ENCODE measurements at places on chromosomes 3 and 15.

DNA sequence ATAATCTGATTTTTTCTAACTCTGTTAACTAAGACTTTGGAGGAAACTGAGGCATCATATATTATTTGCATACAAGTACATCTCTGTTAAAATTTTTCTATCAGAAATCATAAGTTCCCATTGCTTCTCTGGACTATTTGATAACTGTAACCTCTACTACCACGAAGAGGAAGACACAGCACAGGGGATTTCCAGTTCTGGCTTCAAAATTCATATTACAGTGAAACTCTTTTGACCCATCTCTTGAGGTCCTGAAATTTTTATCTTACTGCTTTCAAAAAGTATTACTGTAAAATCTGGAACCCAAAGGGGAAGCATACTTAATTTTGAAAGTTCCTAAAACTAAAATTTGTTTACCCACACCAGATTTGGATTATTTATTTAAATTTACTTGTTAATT lies 4.2 kb downstream of the PLSCR1 start:
- DNase-seq: no peak

- DNase-seq: no peak
Measured at GRCh38 chr3:56277236-56277635, 191.0 kb downstream of the ERC2 start.

DNA sequence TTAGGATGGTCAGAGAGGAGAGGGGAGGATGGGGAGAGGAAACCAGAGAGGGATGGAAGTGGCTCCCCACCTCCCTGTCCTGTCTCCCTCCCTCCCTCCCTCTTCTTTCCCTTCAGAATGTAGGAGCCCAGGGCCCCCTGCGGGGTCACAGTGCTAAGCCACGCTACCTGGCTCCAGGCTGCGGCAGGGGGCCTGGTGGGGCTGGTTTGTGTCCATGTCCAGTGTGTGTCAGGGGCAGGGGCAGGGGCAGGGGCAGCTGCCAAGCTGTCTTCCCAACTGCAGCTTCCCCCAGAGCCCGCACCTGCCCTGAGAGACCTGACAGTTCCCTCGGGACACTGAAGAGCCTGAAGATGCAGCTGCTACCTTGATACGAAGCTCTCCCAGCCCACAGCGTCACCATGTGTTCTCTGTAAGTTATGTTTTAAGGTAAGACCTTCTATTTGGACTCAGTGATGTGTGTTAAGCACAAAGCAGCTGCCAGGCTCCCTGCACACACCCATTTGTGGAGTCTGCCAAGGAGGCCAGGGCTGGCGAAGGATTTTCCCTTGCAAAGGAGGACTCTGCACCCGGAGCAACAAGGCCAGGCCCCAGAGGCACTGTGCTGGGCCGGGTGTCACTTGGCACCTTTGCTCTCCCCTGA lies 121.8 kb upstream of the SMAD3 start:
- DNase-seq: no peak

- no peak for DNase-seq
Measured at GRCh38 chr3:126917232-126917804, 65.6 kb upstream of the PLXNA1 start.

DNA sequence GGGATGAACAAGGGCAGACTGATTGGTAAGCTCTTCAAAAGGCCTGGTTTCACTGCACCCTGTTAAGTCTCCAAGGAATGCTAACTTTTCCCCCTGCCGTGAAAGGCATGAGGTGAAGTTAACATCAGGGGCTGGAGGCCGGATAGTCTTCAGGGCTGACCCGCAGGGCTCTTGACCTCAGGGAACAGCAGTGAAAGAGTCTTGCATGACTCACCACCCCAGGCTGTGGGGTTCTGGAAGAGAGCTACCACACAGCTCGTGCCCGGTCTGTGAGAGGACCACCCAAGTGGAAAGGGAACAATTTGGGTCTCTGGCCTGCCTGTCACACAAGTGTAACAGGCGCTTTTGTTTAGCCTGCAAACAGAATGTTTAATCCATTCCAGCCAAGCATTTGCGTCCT lies 504.9 kb downstream of the EDEM1 start:
- DNase-seq: no peak

GRCh38 chr3:12839156-12839946 lies 2.0 kb downstream of the RPL32 start:
- no peak for DNase-seq

- no peak for DNase-seq
Measured at GRCh38 chr3:128973988-128974564, 19.8 kb downstream of the CFAP92 start.

GRCh38 chr15:42728972-42729371 lies 8.0 kb downstream of the CDAN1 start:
- DNase-seq: no peak

- peak; percentile 98 for DNase-seq
Measured at GRCh38 chr3:8443829-8444791, 57.5 kb upstream of the LMCD1 start.
